ENCODE measurements at places on chromosomes 7 and 10.

DNA sequence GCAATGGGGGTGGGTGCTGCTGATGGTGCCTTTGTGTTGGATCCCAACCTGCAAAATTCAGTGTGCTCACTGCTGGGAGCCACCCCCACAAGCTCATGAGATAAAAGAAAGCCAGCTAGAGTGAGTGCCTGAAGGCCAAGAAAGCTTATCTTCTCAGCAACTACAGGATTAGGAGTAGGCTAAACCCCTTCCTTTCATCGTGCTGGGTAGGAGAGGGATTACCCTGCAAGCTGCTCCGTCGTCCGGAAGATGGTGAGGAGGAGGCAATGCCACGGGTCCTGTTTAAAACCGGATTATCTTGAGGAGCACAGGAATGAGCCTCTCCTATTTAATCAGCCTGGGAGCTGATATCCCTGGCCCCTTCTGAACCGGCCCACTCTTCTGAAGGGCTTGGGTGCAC lies 258.0 kb downstream of the GALNT17 start:
- no peak for DNase-seq

DNA sequence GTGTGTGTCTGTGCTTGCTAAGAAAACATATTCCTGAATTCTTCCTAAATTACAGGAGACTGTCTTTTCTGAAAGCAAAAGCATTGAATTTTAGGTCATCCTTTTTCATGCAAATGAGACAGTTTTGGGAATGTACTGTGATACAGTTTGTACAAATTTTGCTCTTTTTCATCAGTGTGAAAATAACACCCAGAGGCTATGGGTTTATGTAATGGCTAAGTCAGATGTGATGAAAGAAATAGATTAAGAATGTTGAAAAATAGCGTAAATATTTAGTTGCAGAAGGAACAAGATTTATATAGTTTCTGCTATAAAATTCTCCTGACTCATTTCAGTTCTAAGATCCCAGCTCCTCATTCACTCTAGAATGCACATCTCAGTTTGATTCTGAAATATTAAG lies 24.6 kb downstream of the POM121L12 start:
- DNase-seq, result no peak

DNA sequence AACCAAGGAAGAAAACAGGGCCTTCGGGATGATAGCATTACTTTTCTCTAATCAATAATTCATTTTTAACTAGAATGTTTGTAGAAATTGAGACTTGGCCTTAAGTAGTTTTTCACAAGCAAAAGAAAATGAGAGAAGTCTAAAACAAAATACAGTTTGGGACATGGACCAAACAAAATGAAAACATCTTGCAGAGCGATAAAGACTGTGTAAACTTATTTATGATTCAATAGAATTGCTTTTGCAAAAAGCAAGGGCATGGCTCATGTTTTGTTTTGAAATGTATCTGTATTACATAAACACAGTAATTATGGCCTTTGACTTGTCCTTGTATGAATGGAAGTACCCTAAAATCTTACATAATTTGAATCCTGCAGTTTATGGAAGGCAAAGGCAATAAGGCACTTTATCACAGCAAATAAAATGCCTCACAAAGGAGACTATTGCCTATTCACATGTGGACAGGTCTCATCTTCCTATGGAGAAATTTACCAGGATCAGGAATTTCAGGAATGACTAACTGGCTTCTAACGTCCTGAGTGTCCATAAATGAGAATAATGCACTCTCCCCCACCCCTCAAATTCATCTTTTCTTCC lies 295.2 kb downstream of the PTEN start:
- DNase-seq, result no peak

DNA sequence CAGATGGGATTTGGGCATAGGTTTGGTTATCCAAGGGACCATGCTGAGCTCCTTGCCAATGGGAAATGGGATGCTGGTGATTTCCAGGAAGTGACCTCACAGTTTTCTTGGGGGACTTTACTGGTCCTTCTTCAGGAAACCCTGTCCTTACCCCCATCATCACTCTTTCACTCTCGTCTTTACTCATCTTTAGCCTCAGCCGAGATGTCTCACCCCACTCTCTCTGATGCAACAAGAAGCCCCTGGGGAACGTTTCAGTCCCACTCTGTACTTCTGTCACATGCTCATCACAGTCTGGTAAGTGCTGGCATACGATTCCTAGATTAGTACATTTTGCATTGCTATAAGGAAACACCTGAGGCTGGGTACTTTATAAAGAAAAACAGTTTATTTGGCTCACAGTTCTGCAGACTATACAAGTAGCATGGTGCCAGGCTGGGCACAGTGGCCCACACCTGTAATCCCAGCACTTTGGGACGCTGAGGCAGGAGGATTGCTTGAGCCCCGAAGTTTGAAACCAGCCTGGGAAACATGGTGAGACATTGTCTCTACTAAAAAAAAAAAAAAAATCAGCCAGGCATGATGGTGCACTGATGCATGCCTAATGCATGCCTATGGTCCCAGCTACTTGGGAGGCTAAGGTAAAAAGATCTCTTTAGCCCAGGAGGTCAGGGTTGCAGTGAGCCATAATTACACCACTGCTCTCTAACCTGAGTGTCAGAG lies 63.5 kb upstream of the VKORC1L1 start:
- no peak for DNase-seq

- no peak for DNase-seq
These were observed 388.9 kb downstream of the TNS3 start for GRCh38 chr7:47192978-47193377.

- no peak for DNase-seq
These were observed 255.1 kb downstream of the CCSER2 start for GRCh38 chr10:84583501-84583900.

GRCh38 chr7:94642838-94643653 lies 12.9 kb downstream of the SGCE start:
- DNase-seq, result no peak

- DNase-seq, result no peak
These were observed 41.9 kb downstream of the LRRN3 start for GRCh38 chr7:111132833-111133232.
